ENCODE measurements at places on chromosomes 4 and X.

DNA sequence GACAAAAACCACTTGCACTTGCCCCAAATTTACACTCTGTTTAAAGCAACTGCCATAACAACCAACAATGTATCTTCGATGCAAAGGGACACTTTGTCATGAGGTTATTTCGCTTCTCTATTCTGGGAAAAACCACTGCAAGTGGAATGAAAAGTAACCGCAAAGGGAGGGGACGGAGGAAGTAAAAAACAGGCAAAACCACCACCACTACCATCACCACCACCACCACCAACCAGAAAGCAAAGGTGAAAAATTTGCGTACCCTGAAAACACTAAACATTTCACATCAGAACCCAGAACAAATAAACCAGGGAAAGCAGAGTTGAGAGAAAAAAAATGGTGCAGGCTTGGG lies 1.2 kb upstream of the N4BP2 start:
- no peak for DNase-seq

- no peak for DNase-seq
Observed at GRCh38 chrX:47217121-47217851, 1.2 kb upstream of the CDK16 start.

- no peak for DNase-seq
Observed at GRCh38 chr4:135325264-135325663, 1123.7 kb upstream of the PABPC4L start.

DNA sequence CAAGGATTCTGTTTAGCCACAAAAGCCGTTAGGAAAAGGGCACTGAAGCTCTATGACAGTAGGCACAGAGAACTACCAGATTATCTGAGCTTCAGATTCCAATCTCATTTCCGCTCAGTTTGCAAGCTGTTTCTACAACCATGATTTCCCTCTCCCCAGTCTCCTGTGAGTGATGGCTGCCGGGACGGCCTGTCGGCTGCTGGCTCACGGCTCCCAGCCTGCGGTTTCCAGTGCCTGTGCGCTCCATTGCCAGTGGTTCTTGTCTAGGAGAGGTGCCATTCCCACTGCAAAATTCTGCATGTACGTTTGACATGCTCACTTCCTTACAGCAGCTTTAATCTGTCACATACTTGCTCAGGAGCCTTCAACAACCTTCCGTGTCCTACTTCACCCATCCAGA lies 429.1 kb upstream of the FRG1 start:
- DNase-seq = no peak

DNA sequence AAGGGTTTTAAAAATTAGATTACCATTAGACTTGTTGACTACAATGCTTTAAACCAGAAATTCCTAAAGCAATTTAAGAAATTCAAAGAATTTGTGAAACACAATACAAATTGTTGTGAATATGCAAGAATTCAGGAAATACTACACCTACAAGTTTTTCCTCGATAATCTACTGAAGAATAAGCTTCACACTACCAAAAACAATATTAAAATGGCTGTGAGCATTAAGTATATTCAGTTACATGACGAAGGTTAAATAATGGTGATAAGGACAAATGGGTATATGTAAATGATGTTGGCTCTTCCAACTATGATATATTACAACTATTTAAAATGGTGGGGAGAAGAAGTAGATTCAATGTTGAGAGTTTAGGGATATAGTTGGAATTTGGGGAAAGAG lies 111.1 kb upstream of the HTR2C start:
- DNase-seq = no peak

GRCh38 chrX:100964362-100964761 lies 5.1 kb upstream of the ARL13A start:
- DNase-seq = no peak

DNA sequence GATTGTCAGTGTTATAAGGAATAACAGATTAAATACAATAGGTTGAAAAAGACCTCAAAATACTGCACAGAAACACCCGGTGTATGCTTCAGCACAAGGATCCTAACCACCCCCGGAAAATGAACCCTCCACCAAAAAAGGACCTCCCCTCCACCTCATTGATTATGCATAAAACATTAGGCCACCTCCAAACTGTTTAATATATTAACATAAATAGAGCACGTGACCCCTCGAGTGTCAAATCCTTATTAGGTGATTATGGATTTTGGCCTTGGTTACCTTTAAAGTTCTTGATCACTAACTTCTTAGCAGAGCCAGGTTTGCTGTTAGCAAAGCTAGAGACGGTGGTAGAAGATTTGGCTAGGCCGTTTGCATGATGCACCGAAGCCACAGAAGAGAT lies 958 bp downstream of the CUL4B start:
- no peak for DNase-seq

DNA sequence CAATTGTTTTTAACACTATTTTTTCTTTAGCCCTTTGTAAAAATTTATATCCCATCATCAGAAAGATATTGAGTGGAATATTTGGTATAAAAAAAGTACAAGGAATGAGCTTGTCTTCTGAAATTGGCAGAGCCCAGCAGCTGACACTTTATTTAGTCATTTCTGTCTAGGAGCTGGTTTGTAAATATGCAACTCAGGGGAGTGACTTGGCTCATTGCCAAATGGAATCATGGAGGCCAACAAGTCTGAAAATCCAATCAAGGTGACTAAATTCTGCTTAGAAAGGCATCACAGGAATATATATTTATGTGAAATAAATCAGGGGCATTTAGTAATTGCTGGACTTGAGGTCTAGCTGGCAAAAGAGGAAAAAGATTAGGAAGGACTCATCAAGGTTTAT lies 74.4 kb downstream of the OTC start:
- no peak for DNase-seq

- DNase-seq = no peak
Observed at GRCh38 chr4:176592976-176593670, 199.6 kb downstream of the VEGFC start.

DNA sequence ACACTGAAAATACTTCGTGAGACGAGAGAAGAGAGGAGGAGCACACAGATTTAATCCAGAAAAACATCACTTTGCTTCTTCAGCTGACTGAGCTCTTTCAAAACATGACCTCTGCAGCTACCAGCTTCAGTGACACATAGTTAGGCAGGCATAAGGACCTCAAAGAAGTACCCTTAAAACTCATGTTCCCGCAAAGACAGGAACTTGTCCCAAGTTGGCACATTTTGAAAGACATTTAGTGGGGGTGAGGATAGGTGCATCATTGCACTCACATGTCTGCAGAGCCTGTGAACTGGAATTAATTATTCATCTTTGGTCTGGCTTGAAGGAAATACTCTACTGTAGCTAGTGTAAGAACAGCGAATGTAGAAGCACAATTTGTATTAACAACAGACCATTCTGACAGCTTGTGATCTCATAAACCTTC lies 221.8 kb downstream of the MGST2 start:
- DNase-seq = no peak

DNA sequence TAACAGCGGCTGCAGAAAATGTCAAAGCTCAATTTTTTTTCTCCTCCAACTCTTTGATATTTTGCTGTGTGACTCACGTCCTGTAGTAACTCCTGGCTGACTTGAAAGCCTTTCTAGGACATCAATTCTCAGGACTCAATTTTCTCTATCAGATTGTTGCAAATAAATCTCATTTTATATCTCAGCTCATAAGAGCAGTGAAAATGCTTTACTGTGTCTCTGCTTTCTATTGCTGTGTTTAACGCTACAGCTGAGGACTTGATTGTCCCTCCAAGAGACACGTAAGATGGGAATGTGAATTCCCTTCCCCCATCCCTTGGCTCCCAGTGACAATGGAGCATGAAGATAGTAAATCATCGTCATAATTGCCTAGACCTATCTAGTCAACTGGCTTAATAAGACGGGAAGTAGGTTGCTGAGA lies 20.5 kb upstream of the CBR4 start:
- no peak for DNase-seq

DNA sequence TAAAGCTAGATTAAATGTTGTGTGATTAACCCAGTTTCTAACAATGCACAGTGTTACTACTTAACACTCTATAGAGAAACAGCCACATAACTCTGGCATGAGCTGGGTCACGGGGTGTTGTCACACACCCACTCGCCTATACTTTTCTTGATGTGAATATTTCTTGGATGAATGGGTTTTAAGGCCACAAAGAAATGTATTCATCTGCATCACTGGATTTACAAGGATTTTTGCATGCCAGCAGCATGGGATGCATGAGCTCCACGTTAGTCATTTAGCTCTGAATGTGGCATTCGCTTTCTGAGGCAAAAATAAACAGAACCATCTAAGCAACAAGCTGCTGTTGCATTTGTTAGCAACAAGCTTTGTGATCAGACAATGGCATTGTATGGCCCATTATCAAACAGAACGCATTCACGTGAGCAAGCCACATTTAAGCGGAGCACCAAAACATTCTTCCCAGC lies 89.7 kb downstream of the LRP2BP start:
- DNase-seq = no peak

DNA sequence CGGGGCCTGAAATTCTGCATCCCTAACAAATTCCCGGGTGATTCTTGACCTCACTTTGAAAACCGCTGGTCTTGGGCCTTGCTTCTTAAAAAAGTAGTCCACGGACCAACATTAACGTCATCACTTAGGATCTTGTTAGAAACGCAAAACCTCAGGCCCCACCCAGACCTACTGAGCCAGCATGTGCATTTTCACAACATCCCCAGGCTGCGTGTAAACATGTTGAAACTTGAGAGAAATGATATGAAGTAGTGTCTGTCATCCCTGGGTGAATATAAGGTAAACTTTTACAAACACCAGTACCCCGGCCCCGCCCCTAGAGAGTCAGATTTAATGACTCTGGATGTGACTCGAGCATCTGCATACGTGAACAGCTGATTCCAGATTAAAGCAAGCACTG lies 33.7 kb downstream of the SORBS2 start:
- no peak for DNase-seq

DNA sequence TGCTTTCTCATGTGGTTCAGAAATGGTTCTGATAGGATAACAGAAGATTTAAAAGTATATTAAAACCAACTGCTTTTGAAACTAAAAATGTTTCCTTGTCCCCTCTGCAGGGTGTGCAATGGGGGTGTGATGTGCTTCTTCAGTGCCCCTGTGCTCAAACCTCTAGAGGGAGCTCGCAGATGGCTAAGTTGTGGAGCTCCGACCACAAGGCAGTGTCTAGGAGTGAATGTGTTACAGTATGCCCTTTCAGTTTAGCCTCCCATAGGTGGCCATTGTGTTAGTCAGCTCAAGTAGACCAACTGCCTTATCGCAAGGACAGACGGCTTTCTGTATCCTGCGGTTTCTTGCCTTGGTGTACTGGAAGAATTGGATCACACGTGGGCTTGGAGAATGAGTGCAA lies 130.5 kb downstream of the TENT5D start:
- DNase-seq = no peak

DNA sequence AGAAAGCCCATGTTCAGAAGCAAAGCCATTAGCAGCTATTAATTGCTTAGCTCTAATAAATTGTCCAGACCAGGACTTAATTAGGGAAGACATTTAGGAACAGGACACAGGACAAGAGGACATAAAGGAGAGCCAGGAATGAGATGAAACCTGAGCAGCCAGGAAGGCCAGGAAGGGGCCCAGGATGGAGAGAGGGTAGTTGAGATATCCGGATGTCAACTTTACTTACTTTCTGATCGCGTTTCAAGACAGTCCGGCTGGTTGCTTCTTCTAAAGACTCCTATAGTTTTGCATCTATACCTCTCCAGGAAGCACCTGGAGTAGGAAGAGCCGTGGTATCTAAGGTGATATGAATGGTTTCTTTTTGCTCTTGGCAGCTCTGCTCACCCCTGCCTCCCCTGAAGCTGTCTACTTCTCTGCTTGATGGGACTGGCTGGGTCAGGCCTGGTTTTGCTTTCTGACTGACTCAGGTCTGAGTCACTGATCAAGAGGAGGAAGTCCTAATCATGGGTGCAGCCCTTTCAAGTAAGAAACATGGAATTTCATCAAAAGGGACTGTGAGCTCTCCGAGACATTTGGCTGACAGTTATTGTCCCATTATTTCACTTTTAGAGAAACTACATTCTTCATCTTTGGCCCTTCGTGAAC lies 733.3 kb downstream of the RPA4 start:
- DNase-seq = no peak

DNA sequence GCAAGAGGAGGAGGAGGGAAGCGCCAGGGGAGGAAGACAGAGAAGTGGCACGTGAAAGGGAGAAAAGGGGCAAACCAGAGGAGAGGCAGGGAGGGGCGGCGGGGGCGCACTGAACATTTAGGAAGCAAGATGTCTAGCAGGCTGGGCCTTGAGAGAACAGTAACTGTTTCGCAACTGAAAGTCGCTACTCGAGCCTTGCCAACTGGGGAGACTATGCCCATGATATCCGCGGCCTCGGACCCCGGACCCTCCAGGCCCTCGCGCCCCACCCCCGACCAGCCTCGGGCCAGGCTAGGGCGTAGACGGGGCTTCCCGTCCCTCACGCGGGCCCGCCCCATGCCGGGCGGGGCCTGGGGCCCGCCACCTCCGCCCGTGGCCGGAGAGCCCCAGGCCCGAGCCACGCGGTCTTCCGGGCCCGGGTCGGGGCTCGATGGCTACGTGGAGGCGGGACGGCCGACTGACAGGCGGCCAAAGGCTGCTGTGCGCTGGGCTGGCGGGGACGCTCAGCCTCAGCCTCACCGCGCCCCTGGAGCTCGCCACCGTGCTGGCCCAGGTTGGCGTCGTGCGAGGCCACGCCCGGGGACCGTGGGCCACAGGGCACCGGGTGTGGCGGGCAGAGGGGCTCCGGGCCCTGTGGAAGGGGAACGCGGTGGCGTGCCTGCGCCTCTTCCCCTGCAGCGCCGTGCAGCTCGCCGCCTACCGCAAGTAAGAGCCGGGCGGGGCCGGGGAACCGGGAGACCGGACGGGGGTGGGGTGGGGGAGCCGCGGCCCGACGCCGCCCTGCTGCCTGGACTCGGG lies at the start of gene SLC25A43:
Gene SLC25A43 (plus strand): TSS at position 363 of the 798 bp plus-strand sequence. CDS start 68 bp downstream, at position 431.
- peak; percentile 49 for DNase-seq

DNA sequence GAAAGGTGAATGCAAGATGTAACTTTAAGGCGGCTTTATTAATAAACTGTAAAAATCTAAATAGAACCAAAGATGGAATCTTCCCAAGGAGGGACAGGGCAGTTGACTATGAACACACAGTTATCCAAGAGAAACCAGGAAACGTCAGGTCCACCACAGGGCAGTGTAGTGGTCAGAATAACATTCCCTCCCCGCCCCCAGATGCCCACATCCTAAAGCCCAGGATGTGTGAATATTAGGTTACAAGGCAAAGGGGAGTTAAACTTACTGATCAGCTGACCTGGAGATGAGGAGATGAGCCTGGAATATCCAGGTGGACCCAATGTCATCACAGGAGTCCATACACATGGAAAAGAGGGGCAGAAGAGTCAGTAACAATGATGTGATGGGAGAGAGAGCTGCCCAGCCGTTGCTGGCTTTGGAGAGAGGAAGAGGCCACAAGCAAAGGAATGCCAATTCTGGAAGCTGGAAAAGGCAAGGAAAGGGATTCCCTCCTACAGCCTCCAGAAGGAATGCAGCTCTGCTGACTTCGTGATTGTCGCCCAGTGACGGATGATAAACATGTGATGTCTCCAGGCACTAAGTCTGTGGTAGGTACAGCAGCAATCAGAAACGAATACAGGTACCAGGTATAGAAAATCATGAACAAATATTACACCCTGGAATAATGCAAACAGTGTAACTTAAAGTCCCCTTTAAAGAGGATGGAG lies 5.2 kb downstream of the SH3KBP1 start:
- no peak for DNase-seq

- DNase-seq = no peak
Observed at GRCh38 chrX:2781226-2781571, 29.4 kb downstream of the XG start.

GRCh38 chrX:41629539-41629938 lies 59.2 kb upstream of the GPR34 start:
- DNase-seq = no peak
